Caki2 (cell line): ENCODE measurements at places on chromosomes 3 and 15. TPM values are rescaled to one million over a fixed set of nuclear protein-coding genes. Genes with fewer than 3 reads are reported as not detected.

DNA sequence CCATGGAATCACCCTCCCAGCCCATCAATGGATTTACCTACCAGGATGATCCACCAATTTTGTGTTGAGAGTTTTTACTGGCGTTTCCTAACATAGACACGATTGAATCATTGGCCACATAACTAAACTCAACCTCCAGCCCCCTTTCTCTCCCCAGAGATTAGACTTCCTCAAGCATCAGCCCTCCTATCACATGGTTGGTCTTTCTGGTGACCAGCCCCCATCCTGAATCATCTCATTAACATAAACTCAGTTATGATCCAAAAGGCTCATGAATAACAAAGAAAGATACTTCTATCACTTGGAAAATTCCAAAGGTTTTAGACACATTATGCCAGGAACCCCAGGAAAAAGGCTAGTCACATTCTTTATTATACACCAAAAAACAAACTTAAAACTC lies 21.2 kb downstream of the PRKAR2A start:
- DNase-seq: peak; percentile 19

GRCh38 chr3:16150285-16150684 lies 24.2 kb upstream of the GALNT15 start:
- no peak for DNase-seq

DNA sequence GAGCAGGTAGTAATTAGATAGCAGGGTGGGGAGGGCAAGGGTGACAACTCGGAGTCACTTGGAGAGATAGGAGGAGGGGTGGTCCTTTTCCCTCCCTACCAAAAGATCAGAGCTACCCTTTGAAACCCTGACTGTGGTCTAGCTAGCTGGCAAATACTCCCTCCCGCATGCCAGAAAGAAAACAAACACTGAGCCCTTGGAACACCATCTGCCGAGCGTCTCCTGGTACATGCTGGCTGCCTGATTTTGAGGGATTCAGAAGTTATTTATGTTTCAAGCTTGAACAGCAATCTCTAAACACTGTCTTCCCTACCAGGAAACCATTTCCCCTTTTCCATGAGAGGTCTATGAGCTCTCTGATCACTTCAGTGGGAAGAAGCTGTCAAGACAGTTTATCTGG lies 291.6 kb upstream of the CFAP20DC start:
- DNase-seq: no peak

- no peak for DNase-seq
Observed at GRCh38 chr3:11507719-11508118, 136.0 kb downstream of the VGLL4 start.

- no peak for DNase-seq
Observed at GRCh38 chr3:82186017-82186416, 424.6 kb upstream of the GBE1 start.

DNA sequence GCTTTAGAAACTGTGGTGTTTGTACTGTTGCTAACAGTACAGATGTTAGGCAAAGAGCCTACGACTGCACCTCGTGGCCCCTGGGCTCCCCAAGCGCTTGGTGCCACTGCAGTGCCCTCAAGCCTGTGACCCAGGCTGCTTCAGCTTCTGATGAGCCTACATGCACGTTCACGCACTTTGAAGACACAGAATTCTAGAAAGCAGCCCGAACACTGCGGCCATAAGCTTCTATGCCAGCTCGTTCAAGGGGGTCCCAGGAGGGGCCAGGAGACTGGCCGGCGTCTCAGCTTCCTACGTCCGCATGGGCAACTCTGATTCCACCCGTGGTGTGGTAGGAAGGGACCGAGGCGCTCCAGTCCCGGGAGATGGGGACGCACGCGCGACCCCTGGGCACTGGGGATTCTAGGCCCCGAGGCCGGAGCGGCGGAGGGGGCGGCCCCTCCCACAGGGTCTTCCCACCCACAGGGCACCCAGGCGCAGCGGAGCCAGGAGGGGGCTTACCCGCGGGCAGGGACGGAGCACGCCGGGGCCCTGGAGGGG lies 653 bp downstream of the MYO5C start:
- no peak for DNase-seq

GRCh38 chr3:195761567-195762248 lies 40.9 kb downstream of the MUC20 start:
- DNase-seq: no peak

GRCh38 chr15:63250312-63250965 lies 27.0 kb upstream of the APH1B start:
- peak; percentile 21 for DNase-seq

DNA sequence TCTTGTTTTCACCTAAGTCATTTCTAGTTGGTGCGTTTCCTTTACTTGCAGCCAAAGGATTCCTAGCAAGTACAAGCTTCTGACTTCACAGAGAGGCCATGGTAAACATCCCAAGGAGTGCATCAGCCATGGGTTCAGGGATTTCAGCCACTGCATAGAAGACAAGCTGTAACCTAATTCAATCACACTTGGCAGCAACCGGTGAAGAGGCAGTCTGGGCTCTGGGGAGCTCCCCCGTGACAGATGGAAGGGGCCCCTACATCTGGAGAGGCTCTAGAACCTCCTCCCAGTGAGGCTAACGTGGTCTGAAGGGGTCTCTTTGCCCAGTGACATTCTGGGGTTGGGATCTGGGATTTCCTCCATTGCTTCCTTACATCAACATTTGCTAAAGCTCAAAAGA lies 8.4 kb upstream of the SNRPA1 start:
- DNase-seq: no peak

- no peak for DNase-seq
Observed at GRCh38 chr3:14570864-14571263, 30.7 kb upstream of the GRIP2 start.

- DNase-seq: no peak
Observed at GRCh38 chr15:65833501-65834205, 35.6 kb upstream of the RAB11A start.

- DNase-seq: no peak
Observed at GRCh38 chr3:147423798-147424580, 14.8 kb downstream of the ZIC1 start.

- DNase-seq: no peak
Observed at GRCh38 chr3:25723802-25724201, 59.1 kb upstream of the TOP2B start.

The RAB6B gene
- total RNA-seq: 0.07 TPM in 1 of 2 replicates, not detected in the other

The FGF12 gene
- total RNA-seq: 1.5 and 2.6 TPM in 2 replicates

The PFN2 gene
- total RNA-seq: 339 and 354 TPM in 2 replicates

The TAGLN3 gene
- total RNA-seq: 1.2 and 1.9 TPM in 2 replicates

The TIPIN gene
- 14.8 and 30.0 TPM in 2 replicates for total RNA-seq
